ENCODE measurements at places on chromosomes 7 and 10.

- DNase-seq: no peak
Observed at GRCh38 chr10:60834401-60834800, 56.1 kb downstream of the CDK1 start.

- no peak for DNase-seq
Observed at GRCh38 chr10:107930037-107930436, 765.5 kb upstream of the SORCS1 start.

- no peak for DNase-seq
Observed at GRCh38 chr10:76430061-76430645, 998.7 kb downstream of the LRMDA start.

GRCh38 chr7:76222333-76222732 lies 20.6 kb downstream of the SRRM3 start:
- DNase-seq: no peak

GRCh38 chr7:55593515-55594318 lies 21.4 kb upstream of the VOPP1 start:
- peak; percentile 76 for DNase-seq

GRCh38 chr7:131225619-131226513 lies 101.8 kb upstream of the MKLN1 start:
- DNase-seq: no peak

DNA sequence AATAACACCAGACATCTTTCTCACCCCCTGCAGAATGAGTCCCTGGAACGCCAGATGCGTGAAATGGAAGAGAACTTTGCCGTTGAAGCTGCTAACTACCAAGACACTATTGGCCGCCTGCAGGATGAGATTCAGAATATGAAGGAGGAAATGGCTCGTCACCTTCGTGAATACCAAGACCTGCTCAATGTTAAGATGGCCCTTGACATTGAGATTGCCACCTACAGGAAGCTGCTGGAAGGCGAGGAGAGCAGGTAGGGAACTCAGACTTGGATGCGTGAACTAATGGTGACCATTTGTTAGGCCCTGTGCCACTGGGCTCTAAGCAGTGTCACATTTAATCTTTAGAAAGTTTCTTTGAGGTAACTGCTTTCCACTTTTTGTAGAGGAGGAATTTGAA lies 7.1 kb downstream of the VIM start:
- DNase-seq: peak; percentile 82

GRCh38 chr7:107609811-107610261 lies 29.8 kb downstream of the BCAP29 start:
- no peak for DNase-seq

- no peak for DNase-seq
Observed at GRCh38 chr7:137937202-137937560, 64.7 kb downstream of the CREB3L2 start.

DNA sequence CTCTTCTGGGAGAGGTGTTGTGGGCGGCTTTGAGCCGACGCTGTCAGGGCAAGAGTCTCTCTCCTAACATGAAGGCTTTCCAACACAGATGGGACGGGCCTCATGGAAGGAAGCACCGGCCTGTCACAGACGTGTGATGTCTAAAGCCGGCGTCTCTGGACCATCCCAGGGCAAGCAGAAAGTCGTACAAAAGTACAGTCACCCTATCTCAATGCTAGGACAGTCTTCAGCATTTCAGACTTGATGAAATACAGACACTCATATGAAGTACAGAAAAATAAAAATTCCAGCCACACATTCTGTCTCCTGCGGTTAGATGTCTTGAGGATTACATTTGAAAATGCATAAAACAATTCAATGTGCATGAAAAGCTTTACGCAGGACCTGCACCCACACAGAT lies 30.6 kb downstream of the CYP2W1 start:
- no peak for DNase-seq

DNA sequence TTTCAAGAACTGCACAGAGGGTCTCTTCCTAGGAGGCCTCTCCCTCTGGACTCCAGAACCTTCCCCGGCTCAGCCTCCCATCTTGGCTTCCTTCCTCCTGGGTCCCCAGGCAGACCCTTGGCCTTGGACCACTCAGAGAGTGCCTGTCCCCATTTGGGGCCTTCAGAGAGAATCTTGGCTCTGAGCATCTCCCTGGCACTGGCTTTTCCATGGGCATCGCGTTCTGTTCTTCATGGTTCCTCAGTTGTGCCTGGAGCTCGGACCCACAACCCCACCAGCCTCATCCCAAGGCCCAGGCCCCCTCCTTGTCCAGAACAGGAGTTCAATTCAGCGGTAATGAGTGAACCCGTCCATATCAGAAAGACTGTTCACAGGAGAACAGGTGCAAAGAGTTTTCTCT lies 73.4 kb downstream of the VIPR2 start:
- no peak for DNase-seq

GRCh38 chr7:100799037-100799896 lies 28.1 kb downstream of the EPHB4 start:
- peak; percentile 85 for DNase-seq

DNA sequence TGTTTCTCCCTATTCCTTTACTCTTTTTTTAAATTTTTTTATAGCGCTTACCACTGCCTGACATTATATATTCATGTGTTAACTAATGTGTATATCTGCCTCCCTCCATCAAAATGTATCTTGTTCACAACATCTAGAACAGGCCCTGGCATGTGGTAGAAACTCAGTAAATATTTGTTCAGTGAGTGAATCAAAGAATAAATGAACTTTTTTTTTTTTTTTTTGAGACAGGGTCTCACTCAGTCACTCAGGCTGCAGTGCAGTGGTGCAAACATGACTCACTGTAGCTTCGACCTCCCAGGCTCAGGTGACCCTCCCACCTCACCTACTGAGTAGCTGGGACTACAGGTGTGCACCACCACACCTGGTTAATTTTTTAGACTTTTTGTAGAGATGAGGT lies 7.5 kb upstream of the CALD1 start:
- no peak for DNase-seq

- DNase-seq: peak; percentile 8
Observed at GRCh38 chr10:36117231-36117630, 475.1 kb upstream of the FZD8 start.

GRCh38 chr7:2635810-2636701 lies 4.3 kb downstream of the TTYH3 start:
- DNase-seq: no peak

DNA sequence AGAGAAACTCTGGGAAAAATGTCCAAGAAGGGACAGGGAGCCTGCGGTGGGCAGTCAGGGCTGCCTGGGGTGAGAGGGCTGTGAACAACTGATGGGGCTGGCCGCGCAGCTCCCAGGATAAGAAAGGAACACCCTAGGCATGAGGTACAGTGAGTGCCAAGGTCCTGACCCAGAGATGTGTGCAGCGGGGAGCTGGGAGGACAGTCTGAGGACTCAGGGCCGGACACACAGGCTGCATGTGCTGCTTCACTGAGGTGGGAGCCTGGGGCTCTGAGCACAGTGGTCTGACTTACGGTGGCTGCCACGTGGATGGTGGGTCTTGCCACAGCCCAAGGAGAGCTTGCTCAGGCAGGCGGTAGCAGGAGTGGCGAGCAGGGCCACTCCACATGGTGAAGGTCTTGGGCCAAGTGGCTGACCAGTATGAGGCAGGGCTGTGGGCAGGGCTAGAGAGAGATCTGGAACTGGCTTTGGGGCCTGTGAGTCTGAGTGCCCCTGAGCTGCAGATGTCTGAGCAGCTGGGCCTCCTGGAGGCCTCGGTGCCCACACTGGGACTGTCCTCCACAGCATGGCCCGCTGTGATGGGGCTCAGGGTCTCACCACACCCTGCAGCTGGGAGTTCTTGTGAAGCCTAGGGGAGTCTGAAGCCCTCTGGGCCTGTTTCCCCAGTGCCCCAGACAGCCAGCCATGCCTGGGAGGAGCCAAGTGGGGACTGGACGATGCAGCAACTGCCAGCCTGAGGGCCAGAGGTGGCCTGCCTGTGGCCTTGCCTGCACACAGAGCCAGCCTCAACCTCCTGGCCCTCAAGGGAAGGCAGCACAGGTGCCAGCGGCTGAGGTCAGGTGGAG lies 60.3 kb downstream of the RASGEF1A start:
- no peak for DNase-seq

DNA sequence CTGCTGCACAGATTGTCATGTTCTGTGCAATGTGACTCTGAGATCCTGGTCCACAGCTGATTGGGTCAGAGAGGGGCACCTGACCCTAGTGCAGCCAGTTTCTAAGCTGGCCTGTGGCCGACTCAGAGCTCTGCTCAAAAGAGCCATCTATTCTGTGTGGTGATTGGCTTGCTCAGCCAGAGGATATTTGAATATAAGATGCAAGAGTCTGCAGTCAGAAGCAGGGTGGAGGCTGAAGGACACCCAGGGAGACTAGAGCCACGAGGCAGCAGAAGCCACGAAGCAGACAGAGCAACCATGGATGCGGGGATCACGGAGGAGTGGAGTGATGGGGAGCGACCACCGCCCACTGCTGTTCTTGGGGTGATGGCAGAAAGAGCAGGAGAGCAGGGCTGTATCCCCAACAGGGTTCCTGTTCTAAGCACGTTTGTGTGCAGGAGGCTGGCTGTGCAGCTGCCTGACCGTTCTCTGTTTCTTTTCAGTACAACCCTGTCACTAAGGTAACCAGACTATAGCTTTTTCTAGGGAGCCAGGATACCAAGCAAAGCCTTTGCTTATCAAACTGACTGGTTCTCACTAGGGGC lies 19.5 kb upstream of the RHEB start:
- DNase-seq: peak; percentile 58

GRCh38 chr10:48447356-48448215 lies 141.1 kb downstream of the MAPK8 start:
- no peak for DNase-seq

GRCh38 chr7:122827763-122828162 lies 58.5 kb downstream of the CADPS2 start:
- no peak for DNase-seq

DNA sequence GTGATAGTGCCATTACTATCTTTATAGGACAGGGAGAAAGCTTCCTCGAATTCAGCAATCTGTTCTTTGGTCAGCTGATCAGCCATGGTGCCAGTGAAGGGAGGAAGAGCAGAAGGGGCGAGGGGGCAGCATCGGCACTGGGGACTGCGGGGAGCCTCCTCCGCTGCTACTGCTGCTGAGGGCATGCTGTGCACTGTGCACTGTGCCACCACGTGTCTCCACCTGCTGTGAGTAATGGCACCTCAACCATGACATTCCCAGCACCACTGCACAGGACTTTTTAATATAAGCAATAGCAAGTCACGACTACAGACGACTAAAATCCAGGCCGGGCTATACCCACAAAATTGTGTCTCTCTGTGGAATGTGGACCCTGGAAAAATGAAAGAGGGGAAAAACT lies 105.0 kb upstream of the LANCL2 start:
- no peak for DNase-seq

GRCh38 chr10:119658274-119658673 lies 7.1 kb downstream of the BAG3 start:
- peak; percentile 88 for DNase-seq

Data from mesendoderm (in vitro differentiated cells).